ENCODE measurements at places on chromosomes 7 and 10. TPM values are rescaled to one million over a fixed set of nuclear protein-coding genes. Genes with fewer than 3 reads are reported as not detected.

CSGALNACT2 gene
- total RNA-seq = 11.7 TPM

PNLIPRP3 gene
- total RNA-seq = 0.03 TPM

TTYH3 gene
- total RNA-seq = 53.0 TPM

KCNMA1 gene
- 65.1 TPM for total RNA-seq

SPAM1 gene
- not detected for total RNA-seq

IL6 gene
- 0.59 TPM for total RNA-seq
